GF-D8 (cell line): ENCODE measurements at places on chromosomes 2 and 18.

DNA sequence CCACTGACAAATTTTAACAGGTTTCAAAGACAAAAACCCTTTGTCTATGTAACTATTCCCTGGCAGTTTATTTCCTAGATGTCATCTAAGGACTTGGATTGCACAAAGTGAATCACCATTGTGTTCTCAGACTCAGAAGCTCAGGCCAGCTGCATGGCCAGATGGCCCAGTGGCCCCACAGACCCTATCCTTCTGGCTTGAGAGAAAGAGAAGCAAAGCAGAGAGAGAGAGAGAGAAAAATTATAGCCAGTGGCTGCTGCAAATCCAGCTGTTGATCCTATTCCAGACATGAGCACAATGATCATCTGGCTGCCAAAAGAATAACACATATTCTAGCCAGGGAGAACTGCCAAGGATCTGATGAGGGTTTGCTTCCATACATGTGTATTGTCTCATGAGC is 25.8 kb downstream of the CTLA4 start:
- no peak for DNase-seq

DNA sequence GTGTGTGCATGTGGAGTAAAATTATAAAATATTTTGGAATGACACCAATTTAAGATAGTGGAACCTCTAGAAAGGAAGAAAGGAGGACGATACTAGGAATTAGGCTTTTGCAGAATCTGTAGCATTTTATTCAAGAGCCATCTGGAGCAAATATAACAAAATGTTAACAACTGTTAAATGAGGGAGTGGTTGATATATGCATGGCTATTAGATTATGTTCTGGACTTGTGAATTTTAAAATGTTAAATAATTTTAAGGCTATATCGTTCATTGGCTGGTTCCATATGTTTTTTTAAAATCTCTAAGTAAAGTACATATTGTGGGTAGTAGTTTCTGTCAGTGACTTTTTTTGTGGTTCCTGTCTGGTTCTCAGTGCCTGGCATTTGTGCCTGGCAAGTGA is 123.2 kb downstream of the PKP4 start:
- DNase-seq: no peak

- no peak for DNase-seq
Observed at GRCh38 chr2:74250189-74250631, 51.8 kb downstream of the MTHFD2 start.

- DNase-seq: no peak
Observed at GRCh38 chr2:38038682-38039081, 37.3 kb downstream of the CYP1B1 start.

GRCh38 chr2:40332191-40332826 is 119.6 kb downstream of the SLC8A1 start:
- DNase-seq: no peak

GRCh38 chr2:181051861-181052522 is 71.6 kb downstream of the UBE2E3 start:
- DNase-seq: no peak

DNA sequence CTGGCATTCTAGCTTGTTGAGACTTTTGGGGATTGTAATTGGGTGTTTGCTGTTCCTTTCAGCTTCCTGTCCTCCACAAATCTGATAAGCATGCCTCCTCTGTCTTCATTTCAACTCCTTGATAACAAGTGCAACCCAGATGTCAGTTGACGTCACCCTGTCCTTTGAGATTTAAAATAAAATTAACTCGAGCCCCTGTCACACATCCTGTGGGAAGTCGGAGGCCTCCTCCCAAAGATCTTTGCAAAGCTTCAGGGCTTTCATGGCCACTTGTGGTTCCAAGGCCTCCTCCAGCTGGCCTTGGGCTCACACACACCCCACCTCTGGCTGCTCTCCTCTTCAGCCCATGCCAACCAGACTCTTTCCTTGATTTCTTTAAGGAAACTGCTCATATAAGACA is 69.9 kb upstream of the ITGA6 start:
- DNase-seq: no peak

DNA sequence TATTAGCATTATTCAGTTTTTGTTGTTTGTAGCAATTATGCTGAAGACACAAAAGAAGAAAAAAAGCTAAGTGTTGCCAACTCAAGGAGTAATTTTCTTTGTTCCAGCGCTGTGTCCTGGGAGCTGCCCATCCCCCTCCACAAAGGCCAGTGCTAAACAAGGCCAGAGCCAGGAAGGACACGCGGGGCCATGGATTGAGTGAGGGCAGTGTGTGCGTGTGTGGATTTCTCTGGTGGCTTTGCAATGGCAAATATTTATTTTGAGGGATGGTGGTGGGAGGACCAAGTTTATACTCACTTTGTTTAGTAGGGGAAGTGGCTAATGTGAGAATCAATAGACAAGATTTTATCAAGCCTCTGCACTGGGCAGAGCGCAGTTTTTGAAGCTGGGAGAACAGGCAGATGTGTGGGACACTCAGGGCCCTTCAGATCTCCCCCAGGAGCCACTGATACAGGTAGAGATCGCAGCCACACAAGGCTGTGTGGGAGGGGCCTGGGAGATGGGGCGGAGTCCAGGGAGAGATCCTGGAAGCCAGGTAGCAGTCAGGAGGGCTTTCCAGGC is 11.4 kb downstream of the AGAP1 start:
- DNase-seq: no peak

DNA sequence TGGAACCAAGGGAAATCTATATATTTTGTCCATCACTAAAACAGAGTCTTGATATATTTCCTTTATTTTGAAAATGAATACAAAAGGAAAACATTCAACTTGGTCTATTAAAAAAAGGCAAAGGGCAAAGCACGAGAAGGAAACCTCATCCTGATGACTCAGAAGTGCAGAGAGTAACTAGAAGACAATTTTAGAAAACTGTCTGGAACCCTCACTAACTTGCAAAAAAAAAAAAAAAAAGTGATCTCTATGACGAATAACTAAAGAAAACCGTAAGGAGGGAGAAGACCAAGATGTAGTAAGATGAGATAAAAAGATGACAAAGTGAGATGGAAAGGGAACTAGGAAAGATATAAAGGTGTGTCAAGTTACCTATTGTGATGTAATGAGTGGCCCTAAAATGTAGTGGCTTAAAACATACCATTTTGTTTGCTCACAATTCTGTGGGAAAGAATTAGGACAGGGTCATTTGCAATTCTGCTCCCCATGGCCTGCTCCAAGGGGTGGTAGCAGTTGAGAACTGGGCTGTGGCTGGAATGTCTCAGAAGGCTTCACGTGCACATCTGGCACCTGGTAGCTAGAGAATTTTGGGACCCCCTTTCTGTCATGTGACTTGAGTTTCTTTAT is 303.0 kb downstream of the DYSF start:
- DNase-seq: no peak

DNA sequence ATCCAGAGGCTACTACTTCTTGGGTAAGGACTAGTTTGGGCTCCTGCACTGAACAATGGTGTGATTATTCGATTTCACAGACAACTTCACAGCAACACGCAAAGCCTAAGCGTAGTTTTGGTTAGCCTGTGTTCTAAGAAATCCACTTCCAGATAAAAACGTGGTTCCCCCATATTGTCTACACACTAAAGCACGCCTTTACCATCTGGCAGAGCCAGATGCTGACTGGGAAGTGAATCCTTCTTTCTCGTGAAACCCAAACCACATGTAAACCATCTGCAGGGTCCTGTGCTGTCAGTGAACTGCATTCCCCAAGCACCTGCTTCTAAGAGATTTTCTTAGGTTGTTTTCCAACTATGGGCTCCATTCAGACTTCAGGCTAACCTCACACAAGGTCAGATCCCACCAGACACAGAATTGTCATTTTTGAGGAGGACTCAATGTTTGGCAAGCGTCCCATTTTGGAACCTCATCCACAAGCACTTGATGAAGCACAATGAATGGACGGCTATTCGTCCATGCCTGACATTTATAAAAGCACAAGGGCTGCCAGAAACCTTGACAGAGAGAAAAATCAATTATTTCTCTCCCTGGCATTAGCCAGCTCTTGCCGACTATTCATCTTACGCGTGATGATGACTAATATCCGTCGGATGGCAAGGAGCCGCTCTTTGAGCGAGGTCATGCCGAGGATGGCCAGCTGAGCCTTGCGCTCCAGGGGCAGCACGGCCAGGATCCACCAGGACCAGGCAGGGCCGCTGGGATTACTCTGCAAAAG is 38.4 kb downstream of the LONRF2 start:
- peak; percentile 15 for DNase-seq

DNA sequence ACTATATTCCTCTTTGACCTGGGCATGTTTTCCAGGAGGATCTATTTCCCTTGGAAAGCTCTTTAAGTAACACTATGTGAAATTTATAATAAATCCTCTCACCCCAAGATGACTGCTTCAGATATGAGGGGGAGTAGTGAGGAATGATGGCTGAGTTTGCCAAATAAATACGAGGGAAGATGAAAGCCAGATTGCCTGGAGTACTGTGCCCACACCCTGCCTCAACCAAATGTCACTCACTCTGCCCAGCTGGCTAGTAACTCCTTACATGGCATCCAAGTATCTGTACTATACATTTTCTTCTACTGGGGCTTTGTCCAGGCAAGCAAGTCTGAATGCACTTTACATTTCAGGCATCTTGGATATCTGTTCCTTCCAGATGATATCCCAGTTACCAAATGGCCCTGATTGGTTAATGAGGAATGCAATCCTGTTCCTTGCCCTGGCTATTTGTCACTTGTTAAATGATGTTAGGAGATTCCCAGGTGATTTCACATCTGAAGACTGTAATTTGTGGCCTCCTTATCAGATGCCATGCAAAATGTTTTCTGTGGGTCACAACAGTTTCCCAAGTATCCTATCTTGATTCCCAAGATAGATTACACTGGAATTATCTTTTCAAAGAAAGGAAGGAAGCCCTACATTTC is 191.8 kb downstream of the IKZF2 start:
- no peak for DNase-seq

DNA sequence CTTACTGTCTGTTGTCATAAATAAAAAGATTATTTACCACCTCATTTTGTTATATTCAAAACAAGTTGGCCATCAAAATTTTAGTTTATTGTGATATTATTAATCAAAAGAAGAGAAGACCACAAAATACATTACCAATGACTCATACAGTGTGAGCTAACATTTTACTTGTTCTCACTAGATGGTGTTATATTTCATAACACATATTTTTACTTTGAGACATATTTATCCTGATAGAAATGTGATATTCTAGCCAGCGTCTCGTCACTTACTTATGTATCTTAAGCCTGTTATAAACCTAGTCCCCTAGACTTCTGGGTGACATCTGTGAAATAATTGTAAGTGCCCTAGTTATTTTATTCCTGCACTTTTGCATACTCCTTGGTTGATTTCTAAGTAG is 263.2 kb downstream of the CDH7 start:
- DNase-seq: no peak

- no peak for DNase-seq
Observed at GRCh38 chr18:79720359-79720733, 40.7 kb downstream of the CTDP1 start.
